Fibroblast of skin of abdomen (primary cell): ENCODE measurements at places on chromosomes 12 and 14.
A peak's percentile ranks its signal among the peaks of the same experiment; 100 is the strongest.

DNA sequence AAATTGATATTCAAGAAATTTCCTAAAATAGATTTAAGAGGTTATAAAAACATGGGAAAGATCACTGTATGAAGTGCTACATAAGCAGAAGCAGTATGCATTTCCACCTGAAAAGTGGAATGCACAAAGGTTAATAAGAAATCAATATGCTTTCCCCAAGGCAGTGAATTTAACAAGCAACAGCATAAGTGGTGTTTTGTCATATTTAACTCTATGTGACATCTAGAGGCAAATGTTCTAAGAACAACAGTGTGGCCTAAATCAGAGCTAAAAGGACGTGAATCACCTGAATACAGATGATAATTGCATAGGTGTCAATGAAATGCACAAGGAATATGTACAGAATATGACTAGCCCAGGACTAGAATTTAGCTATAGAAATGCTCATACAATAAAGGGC, 49.5 kb downstream of the SLC2A13 start:
- no peak for DNase-seq

DNA sequence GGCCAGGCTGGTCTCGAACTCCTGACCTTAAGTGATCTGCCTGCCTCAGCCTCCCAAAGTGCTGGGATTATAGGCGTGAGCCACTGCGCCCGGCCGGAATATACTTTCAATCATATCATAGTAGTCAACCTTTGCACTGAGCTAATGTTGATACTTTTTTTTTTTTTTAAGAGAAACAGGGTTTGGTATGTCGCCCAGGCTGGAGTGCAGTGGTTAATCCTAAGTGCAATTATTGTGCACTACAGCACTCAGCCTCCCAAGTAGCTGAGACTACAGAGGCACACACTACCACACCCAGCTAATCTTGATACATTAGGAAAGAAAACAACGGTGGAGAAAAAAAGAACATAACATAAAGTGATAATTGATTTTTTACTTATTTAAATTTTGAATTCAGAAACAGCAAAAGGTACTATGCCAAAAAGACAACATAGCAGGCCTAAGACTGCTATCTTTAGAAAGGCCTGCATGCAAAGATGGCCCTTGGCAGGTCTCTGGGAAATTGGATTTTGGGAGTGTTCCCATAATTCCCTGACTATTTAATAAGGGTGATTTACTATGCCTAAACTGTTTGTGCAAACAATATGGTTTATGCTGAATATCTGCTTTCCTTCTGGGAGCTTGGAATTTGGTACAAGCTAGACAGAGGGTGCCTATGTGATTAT, 15.5 kb downstream of the BTBD7 start:
- DNase-seq = no peak

DNA sequence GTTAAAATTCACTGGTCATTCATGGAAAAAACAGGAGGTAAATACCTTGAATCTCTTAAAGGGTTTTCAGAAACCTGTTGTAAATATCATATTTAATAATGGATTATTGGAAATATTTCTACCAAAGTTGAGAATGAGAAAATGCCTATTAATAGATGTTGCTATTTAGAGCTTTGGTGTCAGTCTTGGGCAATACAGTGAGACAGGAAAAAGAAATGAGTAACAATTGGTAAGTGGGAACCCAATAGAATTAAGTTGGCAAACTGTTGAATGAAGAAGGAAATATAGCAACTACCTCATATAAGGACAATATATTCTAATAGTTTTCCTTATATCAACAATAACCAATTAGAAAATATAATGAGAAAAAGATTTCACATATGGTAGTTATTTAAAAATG, 78.0 kb downstream of the ATF7IP start:
- DNase-seq = peak; percentile 9

DNA sequence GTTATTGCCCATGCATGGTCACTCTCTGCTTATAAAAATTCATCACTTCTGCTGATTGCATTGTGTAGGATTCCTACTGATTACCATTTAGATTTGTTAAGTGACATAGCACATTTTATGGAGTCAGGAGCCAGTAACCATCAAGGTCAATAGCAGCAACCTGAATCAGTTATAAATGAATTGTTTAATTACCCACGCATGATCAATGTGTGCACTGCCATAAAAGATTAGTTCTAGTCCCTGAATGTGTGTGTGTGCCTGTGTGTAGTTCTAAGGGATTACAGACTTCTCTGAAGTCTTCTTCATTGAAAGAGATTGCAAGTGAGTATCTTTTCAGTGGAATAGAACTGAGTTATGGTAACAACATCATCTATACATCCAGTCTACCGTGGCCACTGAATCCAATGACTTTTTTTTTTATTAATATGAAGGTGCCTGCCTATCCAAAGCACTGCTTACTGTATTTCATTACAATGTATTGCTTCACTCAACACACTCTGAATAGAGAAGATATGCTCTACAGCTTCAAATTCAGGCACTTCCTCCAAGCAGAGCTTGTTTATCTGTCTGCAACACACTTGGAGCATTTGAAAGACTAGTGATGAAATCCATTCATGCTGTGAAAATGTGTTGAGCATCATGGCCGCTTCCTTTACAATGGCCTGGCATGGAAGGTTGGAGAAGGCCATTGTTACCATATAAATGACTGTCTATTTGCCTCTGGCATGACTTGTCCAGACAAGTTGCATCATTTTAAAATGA, 381.7 kb downstream of the DIO2 start:
- DNase-seq = no peak

GRCh38 chr14:74942608-74943007, 12.8 kb downstream of the PGF start:
- DNase-seq = no peak

- DNase-seq = no peak
Measured at GRCh38 chr12:5571115-5571514, 139.2 kb downstream of the NTF3 start.

GRCh38 chr14:50826681-50827080, 4.3 kb downstream of the NIN start:
- no peak for DNase-seq

DNA sequence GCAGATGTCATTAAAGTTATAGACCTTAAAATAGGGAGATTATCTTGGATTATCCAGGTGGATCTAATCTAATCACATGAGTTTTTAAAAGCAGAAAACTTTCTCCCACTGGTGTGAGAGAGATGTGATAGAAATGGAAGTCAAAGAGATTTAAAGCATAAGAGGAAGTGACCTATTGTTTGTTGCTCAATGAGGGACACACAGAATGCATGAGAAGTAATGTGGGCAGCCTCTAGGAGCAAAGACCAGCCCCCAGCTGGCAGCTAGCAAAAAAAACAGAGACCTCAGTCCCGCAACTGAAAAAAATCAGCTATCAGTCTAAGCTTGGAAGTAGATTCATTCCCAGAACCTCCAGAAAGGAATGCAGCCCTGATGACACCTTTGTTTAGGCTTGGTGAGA, 24.6 kb upstream of the ANP32D start:
- no peak for DNase-seq

DNA sequence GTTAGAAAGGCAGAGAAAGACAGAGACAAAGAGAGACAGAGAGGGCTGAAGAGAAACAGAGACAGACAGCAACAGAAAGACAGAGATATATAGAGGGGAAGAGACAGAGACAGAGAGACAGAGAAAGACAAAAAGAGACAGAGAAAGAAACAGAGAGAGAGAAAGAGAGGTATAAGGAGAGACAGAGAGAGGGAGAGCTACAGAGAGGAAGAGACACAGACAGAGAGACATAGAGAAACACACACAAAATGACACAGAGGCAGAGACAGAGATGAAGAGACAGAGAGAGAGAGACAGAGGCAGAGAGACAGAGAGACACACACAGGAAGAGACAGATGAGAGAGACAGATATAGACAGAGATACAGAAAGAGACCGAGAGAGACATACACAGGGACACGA, 168.6 kb downstream of the TMEM121 start:
- no peak for DNase-seq

DNA sequence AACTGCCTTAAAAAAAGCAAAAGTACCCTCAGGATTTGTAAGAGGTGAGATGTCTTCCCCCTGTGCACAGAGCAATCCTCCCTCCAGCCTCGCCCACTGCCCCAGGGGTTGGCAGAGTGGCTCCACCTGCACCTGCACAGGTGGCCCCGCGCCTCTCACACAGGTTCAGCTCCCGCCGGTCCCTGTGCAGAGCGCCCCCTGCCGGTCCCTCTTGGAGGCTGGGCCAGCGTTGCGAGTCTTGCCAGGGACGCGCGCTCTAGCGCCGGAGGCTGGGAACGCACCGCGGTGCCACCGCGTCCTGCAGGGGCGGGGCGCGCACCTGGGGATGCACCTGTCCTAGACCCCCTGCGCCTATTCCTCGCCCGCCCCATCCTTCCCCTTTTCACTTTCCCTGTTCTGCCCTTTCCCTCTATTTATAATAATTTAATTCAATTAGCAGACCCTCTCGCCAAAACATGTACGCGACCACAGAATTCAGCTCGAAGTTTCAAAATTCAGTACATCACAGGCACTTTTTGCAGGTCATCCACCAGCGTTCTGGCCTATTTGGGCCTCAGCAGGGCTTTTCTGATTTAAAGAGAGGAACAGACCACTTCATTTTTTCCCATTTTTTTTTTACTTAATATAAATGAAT, 618.6 kb downstream of the AACS start:
- DNase-seq = no peak
